Activated naive CD8-positive, alpha-beta T cell treated with anti-CD3 and anti-CD28 coated beads, Interleukin-2, amount 10 ng/mL, durations not matched to agents 7 days and 5 days (primary cell): ENCODE measurements at places on chromosomes 16 and 17. TPM values are rescaled to one million over a fixed set of nuclear protein-coding genes. Genes with fewer than 3 reads are reported as not detected.

DNA sequence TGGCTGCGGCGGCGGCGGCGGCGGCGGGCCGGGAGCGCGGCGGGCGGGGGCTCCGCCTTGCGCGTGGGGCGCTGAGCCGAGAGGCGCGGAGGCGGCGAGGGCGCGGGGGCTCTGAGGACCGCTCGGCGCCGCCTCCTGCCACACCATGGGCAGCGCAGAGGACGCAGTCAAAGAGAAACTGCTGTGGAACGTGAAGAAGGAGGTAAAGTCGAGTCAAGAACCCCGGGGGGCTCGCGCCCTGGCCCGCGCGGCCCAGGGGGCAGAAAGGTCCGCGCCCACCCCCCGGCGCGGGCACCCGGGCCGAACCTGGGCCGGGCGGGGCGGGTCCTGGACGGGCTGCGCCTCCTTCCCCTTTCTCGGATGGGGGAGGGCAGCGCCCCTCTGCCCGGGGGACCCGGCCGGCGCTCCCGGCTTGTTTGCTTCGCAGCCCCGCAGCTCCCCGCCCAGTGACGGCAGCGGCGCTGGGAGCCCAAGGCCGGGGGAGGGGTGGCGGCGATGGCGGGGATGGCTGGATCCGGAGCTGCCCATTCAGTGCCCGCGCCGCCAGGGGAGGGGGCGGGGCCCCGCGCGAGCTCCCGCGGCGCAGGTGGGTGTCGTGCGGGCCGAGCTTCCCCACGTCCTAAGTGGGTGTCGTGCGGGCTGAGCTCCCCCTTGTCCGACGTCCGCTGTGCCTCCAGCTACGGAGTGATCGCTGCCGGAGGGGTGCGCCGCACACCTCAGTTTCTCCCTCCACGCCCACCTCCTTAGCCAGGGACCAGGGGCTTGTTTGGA is 428 bp downstream of the SGSM2 start:
- peaks cover 16% of the 10 kb centered on the region for H3K36me3 ChIP-seq
- peak overlapping the region; percentile 98 for H3K4me3 ChIP-seq

Gene RCVRN
- total RNA-seq: not detected

Gene TRPV3
- total RNA-seq: 0.79 TPM

GRCh38 chr17:2594722-2595599 is 1.5 kb downstream of the PAFAH1B1 start:
- no peak for DNase-seq
- H3K27ac ChIP-seq: peak overlapping the region; percentile 92
- peak overlapping the region; percentile 95 for H3K4me3 ChIP-seq
- peaks cover 33% of the 10 kb centered on the region for H3K4me1 ChIP-seq

DNA sequence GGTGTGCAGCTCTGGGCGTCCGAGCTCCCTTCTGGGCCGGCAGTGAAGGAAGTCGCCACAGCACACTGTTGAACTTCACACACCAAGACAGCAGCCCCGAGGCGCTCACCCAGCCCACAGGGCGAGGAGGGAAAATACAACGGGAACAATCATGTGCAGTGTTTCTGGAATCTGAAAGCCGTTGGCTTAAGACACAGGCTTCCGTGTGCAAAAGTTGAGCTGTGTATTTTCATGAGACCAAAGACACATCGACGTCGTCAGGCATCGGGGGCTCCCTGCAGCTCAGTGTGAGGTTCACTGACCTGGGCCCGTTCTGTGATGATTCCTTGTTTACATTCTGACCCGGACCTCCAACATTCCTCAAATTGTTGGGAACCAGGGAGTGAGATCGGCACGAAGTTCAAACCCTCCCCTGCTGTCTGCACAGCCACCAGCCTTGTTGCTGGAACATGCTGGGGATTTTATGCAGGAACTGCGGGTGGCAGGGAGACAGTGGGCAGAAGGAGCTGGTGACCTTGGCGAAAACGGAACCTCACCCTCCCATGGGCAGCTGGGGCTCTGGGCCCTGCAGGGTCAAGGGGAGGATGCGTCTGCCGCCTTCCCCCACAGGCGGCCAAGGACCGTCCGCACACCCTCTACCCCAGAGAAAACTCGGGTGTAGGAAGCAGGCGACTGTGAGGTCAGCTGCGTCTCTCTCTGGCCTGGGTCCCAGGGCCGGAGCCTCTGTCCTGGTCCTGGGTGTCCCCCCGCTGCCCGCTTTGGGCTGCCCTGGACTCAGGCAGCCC is 72.2 kb downstream of the METRNL start:
- peaks cover 4% of the 10 kb centered on the region for H3K27me3 ChIP-seq
- peaks cover 21% of the 10 kb centered on the region for H3K4me1 ChIP-seq
- no peak for DNase-seq
- H3K4me3 ChIP-seq: no peak overlapping the region
- H3K27ac ChIP-seq: no peak overlapping the region
- no peaks in the 10 kb centered on the region for H3K36me3 ChIP-seq

DNA sequence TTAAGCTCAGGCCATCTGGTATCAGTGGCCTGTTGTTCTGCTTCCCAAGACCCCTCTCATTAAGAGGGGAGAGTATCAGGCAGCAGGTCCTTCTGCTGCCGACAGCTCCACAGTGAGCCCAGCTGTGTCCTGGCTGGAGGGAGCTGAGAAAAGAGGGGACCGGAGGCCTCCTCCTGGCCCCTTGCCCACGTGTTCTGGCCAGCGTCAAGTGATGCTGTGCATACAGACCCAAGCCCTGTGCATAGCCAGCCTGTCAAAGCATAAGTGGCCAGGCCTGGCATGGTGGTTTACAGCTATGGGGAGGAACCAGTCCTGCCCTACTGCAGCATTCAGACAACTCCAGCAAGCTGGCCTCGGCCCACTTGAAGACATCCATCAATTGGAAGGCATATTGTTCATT is 48.0 kb downstream of the ABCC6 start:
- no peaks in the 10 kb centered on the region for H3K36me3 ChIP-seq
- H3K4me3 ChIP-seq: no peak overlapping the region
- DNase-seq: no peak
- H3K27me3 ChIP-seq: no peaks in the 10 kb centered on the region
- H3K27ac ChIP-seq: no peak overlapping the region

GRCh38 chr17:9875441-9875840 is 29.6 kb downstream of the RCVRN start:
- DNase-seq: no peak
- H3K27me3 ChIP-seq: peaks cover 2% of the 10 kb centered on the region
- H3K4me1 ChIP-seq: no peaks in the 10 kb centered on the region
- H3K36me3 ChIP-seq: no peaks in the 10 kb centered on the region

Gene SEBOX
- total RNA-seq: not detected

DNA sequence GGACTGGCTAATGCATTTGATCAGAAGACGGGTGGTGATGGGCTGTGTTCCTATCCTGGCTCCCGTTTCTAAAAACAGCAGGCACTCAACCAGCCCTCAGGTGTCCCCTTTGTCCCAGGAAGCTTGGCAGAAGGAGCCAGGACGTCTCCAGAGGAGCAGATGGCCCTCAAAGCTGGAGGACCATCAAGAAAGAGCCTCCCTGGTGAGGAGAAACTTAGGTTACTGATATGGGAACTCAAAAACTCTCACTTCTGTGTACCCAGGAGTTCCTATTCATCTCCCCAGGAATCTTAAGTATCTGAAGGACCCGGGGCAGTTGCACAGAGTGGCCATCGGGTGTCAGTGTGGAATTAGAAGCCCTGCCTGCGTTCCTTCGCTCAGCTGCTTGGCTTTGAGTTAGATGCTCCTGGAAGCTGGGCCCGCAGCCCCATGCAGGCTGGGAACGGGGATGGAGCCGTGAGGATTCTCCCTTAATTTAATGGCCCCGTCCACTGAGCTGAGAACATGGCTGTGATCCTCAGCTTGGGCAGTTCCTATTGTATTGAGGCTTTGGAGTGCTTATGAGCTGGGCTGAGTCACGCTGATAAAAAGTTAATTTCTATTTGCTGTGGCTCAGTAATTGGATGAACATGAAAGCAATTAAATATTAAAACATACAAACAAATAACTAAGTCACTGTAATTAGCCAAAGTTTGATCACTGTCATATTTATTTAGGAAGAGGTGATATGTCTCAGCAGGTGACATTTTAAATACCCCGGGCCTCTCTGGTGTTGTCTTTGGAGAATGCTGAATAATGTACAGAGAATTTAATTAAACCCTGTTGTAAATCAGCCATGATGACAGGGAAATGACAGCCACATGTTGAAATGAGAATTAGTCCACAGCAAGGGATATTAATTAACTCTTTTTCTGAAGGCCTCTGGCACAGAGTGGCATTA is 402.1 kb downstream of the SEC14L1 start:
- H3K27ac ChIP-seq: no peak overlapping the region
- no peaks in the 10 kb centered on the region for H3K36me3 ChIP-seq
- no peak overlapping the region for H3K4me3 ChIP-seq
- H3K4me1 ChIP-seq: peaks cover 4% of the 10 kb centered on the region

Gene UNK
- total RNA-seq: 37.4 TPM

Gene DDX42
- 126 TPM for total RNA-seq

- no peaks in the 10 kb centered on the region for H3K36me3 ChIP-seq
- H3K4me1 ChIP-seq: peaks cover 6% of the 10 kb centered on the region
- peak overlapping the region; percentile 21 for H3K27ac ChIP-seq
- H3K4me3 ChIP-seq: no peak overlapping the region
- H3K27me3 ChIP-seq: peaks cover 4% of the 10 kb centered on the region
These were observed 196.7 kb upstream of the GSE1 start for GRCh38 chr16:85416228-85417109.
